ENCODE measurements at places on chromosomes 5 and 9.

DNA sequence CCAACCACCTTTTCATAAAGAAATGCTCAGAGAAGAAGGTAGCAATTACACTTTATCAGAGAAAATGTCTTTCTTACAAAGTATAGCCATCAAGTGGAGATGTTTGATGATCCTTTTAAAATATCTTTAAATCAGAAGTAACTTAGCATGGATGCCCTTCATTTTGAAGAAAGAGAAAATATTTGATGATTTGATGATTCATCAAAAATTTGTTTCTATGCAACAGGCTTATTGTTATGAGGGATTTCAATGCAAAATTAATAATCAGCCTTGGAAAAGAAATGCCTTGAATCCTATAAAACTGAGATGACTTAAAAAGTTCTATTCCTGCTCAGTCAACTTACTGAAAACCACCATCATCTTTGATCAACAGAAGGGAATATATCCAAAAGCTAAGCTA lies 291.6 kb downstream of the MLLT3 start:
- DNase-seq: no peak

DNA sequence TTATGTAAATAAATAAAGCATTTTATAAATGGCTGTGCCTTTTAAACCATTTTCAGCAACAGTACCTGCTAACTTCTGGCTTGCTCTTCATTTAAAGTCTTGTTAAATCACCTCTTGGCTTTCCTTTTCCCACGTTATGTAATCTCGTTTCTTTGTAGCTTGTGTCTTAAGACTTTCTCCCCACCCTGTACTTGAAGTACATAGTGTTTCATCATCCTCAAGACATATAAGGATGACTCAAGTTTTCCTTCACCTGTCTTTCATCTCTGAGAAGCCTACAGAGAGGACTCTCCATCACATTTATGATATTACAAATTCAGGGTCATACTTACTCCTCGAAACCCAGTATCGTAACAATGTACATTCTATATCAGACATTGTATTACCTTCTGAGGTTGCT lies 33.9 kb downstream of the PRELID2 start:
- DNase-seq: no peak

DNA sequence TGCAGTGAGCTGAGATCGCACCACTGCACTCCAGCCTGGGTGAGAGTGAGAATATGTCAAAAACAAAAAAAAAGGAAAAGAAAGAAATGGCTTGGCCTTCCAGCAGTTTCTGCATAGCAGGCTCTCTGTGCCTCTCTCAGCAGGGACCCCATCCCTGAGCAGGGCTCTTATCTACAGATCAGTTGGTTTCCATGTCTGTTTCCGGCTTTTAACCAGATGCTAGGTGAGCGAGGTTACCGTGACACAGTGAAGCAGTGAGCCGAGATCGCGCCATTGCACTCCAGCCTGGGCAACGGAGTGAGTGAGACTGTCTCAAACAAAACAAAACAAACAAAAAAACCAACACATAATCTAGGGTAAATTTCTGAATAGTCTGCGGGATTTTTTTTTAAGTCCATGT lies 51.4 kb downstream of the COL5A1 start:
- no peak for DNase-seq

GRCh38 chr9:97567894-97568202 lies 65.3 kb downstream of the TSTD2 start:
- DNase-seq: no peak

DNA sequence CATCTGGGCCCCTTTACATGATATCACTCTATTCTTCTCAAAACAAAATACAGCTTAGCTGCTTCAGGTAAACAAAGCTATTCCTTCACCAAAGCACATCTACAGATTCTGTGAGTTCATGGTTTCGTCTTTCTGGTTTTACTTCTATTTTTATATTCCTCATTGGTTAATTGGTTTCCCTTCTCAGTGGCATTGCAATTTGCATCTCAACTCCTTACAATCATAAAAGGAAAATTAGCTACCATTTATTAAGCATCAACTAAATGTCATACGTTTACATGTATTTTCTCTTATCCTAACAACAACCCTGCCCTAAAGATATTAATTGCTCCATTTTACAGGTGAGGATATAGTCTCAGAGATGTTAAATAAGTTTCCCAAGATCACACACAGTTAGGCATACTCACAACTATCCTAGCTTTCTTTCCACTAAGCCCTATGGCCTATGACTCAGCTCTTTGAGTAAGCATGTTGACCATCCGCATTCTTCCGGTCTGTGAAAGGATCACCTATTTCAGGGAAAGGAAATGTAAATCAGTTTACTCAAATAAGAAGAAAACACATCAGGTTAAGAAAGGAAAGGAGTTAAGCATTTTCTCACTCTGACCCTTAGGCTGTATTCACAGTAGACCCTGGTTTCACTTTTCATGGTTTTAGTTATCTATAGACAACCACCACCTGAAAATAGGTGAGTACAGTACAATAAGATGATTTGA lies 146.1 kb downstream of the CAAP1 start:
- no peak for DNase-seq

DNA sequence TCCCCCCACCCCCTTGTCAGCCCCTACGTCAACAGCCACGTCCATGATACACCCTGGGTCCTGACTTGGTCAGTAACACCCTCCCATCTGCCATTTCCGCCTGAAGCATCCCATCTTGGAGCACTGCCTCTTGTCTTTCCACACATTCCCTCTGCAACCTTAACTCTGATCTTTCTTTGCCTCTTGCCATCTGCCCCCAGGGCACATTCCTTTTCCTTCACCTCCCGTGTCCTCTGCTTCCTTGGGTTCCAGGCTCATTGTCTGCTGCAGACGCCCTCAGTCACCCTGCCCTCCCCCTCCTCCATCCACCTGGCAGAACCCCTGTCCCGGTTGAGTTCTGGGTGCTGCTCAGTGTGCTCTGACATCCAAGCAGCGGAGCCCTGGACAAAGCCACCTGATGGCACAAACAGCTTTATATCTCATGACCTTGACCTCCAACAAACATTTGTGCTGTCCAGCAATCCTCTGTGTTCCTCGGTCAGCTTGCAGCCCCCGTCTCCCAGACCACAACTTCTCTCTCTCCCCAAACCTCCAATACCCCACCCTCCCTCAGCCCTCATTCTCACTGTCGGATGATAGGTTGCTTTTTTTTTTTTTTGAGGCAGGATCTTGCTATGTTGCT lies 97.7 kb upstream of the IER5L start:
- no peak for DNase-seq

DNA sequence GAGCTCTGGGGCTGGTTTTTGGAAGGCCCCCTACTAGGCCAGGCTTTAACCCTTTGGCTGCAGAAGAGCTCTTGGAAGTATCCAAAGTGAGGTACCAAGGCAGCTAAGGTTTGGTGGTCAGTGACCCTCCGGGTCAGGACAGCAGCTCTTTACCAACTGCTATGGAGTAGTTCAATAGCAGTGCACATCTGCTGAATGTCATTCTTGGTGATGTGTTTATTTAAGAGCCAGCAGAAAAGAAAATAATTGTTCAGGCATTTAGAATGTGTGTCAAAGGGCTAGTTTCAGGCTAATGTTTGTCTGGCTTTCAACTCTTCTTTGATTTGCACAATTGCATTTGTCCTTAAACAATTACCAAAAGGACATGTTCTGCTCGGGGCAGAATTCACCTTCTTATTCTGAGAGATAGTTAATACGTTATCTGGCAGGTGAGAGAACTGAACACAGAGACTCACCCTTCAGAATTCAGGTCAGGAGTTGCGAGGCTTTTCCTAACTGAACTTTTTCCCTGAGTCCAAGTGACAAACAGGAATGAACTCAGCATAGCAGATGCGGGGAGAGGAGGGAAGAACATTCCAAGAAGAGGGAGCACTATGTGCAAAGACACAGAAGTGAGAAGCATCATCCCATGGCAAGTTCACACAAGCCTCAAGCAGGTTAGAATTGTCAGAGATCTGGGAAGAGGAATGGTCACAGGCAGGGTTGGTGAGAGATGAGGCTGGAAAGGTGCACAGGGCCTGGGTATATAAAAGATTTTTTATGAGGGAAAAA lies 556.7 kb upstream of the TLE4 start:
- no peak for DNase-seq

All from head of caudate nucleus (tissue), 42 donors.